ENCODE measurements at places on chromosomes 13 and 19. TPM values are rescaled to one million over a fixed set of nuclear protein-coding genes. Genes with fewer than 3 reads are reported as not detected.

SLITRK6 gene
- 0.87 TPM for total RNA-seq

LILRB2 gene
- 1.1 TPM for total RNA-seq

TUBA3C gene
- total RNA-seq, result not detected

GPR180 gene
- 5.1 TPM for total RNA-seq

FNDC3A gene
- total RNA-seq, result 31.5 TPM

NPAS1 gene
- total RNA-seq, result 2.3 TPM

PSG4 gene
- total RNA-seq, result not detected

PSG3 gene
- not detected for total RNA-seq

AXL gene
- total RNA-seq, result 38.9 TPM

ZNF708 gene
- 43.5 TPM for total RNA-seq

ZNF284 gene
- total RNA-seq, result 7.6 TPM

TMC4 gene
- total RNA-seq, result 77.6 TPM

HIPK4 gene
- not detected for total RNA-seq

All from stomach (tissue), 19 donors.